ENCODE measurements at places on chromosomes 1 and 21. TPM values are rescaled to one million over a fixed set of nuclear protein-coding genes. Genes with fewer than 3 reads are reported as not detected.

C1orf74 gene
- total RNA-seq = 1.8 TPM

LHX8 gene
- total RNA-seq = not detected

FNDC5 gene
- total RNA-seq = 4.3 TPM

CYP4X1 gene
- not detected for total RNA-seq

SLC44A3 gene
- 1.7 TPM for total RNA-seq

IL6R gene
- total RNA-seq = 25.7 TPM

PKP1 gene
- 0.24 TPM for total RNA-seq

OR2T29 gene
- not detected for total RNA-seq

SDHB gene
- 71.8 TPM for total RNA-seq

CLCA2 gene
- 7.7 TPM for total RNA-seq

PADI2 gene
- 0.32 TPM for total RNA-seq

PRDX6 gene
- total RNA-seq = 108 TPM

CD84 gene
- total RNA-seq = not detected

FTCD gene
- total RNA-seq = not detected

CYP4B1 gene
- not detected for total RNA-seq

DIRAS3 gene
- total RNA-seq = 2.2 TPM

RNF186 gene
- total RNA-seq = not detected

KRTAP21-2 gene
- not detected for total RNA-seq

GSTM2 gene
- 31.9 TPM for total RNA-seq

CLIC6 gene
- 0.12 TPM for total RNA-seq

OR2G6 gene
- not detected for total RNA-seq

GRIK3 gene
- total RNA-seq = not detected

NIT1 gene
- total RNA-seq = 29.9 TPM

CLEC20A gene
- not detected for total RNA-seq

UTS2 gene
- total RNA-seq = not detected

TMEM52 gene
- total RNA-seq = 0.65 TPM

OPRD1 gene
- total RNA-seq = not detected

KRTAP10-1 gene
- not detected for total RNA-seq

CTSS gene
- total RNA-seq = 9.4 TPM

DMRTA2 gene
- total RNA-seq = not detected

GPX7 gene
- 66.4 TPM for total RNA-seq
